ENCODE measurements at places on chromosomes 16 and 17.

DNA sequence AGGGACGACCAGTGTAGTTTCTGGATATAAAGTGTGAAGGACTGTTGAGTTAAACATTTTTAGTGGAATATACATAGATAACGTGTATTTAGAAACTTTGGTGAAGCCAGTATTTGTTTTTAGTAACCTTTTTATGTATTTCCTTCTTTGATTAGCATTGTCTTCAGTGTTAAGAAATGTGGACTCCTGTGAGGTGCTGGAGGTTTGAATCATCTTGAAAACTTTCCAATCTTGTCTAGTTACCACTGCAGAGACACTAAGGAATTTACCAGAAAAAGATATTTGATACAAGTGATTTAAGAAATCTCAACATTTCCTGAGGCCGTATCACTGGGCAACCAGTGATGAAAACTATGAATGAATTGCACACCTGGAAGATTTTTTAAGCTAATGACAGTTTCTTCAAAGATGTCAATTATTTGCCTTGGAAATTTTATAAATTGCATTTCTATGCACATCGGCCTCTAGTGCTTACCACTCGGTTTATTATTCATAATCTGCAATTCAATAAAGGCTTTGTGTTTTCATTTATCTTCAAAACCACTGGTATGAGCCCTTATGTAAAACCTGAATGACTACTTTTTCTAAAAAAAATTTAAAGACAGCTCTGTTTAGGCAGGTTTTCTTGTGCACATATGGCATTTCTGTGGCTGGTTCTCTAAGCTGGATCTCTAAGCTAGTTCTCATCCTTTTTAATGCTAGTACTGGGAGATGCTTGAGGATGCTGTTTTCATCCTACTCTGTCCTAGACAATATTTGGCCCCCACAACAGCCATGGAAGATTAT lies 31.4 kb upstream of the ADCY7 start:
- DNase-seq = no peak

DNA sequence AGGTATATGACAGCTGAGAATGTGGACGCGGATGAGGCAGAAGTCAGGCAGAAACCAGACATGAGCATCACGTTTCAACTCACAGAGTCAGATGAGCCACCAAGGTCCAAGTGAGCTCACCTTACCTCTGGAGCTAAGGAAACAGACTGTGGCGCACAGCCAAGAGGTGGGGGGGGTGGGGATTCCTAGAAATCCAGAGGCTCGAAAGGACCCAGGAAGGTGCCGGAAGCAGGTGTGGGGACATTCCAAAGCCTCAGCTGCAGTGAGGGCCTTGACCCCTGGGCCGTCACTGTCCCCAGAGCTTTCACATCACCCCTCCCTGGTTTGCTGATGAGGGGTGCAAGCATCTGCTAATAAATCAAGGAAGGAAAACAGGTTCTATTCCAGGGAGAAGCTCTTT lies 29.3 kb upstream of the RCVRN start:
- no peak for DNase-seq

DNA sequence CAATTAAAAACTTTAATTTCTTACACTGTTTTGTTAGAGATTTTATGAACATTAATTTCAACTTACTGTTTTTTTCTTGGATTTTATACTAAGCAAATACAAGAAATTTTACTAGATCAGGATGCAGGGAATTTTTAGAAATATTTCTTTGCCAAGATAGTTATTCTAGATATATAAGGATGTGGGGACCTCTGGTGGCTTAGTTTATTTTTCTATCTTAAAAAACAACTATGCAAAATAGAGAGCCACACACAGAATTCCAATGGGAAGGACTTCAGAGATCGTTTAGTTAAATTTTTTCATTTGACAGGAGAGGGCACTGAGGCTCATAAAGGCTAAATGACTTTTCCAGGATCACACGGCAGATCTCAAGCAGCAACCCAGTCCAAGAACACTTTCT lies 23.0 kb upstream of the CAPNS2 start:
- no peak for DNase-seq

- DNase-seq = no peak
These were observed 22.7 kb downstream of the CYTH1 start for GRCh38 chr17:78759203-78759968.

DNA sequence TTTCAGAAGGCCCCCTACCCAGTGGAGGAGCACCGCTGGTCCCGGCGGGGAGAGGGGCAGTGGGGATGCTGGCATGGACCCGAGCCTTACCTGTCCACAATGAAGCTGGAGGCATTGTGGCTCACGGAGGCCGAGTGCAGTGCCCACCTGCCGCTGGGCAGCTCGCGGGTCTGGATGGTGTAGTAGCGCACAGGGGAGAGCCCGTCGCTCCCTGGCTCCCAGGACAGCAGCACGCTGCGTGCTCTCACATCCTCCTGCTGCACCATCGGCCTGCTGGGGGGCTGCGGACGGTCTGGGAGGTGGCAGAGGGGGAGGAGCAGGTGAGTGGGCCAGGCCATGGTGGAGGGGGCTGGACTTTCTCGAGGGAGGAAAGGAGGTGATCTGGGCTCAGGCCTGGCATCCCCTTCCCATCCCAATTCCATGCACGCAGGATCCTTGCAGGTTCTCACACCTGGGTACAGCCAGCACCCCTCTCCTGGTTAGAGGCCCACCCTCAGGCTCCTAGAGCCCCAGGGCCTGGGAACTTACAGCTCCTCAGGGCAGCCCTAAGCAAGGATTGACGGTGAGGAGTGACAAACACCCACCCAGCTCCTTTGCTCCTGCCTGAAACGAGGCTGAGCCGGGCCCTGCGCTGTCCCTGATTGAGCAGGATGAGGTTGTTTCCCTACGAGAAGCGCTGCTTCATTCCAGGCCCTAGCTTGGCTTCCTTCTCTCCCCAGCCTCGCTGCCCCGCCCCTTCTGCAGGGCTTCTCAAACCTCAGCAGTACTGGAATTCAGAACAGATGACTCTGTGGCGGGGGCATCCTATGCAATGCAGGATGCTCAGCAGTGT lies 76.2 kb upstream of the CDC42EP4 start:
- no peak for DNase-seq
